HAP-1 (cell line): ENCODE measurements at places on chromosomes 12 and 14.
A peak's percentile ranks its signal among the peaks of the same experiment; 100 is the strongest.

DNA sequence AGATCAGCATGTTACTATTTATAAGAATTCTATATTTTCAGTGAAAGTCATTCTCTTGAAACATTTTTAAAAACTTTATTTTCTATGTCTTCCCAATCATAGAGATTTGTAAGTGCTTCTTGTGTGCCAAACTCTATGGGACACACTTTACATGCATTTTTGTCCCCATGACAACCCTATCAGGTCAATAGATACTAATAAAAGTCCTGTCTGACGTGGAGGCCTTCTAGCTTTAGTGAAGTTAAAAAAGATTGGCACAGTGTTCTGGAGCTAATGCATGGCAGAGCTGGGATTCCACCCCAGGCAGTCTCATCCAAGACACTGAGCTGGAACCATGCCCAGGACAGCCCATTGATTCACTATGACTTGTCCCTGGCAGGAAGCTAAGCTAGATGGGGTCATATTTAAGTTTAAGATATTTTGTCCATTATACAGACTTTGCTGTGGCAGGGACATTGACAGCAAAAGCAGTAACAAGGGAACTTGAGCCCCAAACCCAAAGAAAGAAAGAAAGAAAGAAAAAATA lies 28.1 kb downstream of the TTC6 start:
- DNase-seq: no peak

DNA sequence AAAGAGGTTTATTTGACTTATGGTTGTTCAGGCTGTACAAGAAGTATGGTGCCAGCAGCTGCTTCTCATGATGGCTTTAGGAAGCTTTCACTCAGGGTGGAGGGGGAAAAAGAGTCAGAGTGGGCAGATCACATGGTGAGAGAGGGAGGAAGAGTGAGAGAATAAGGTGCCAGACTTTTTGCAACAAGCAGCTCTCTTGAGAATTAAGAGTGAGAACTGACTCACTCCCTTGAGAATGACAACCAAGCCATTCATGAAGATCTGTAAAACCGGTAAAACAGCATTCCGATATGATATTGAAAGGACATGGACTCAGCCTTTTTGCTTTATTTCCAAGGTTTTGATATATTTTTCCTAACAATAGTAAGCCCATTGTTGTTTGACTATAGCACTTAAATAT lies 501.2 kb downstream of the GALC start:
- DNase-seq: no peak

DNA sequence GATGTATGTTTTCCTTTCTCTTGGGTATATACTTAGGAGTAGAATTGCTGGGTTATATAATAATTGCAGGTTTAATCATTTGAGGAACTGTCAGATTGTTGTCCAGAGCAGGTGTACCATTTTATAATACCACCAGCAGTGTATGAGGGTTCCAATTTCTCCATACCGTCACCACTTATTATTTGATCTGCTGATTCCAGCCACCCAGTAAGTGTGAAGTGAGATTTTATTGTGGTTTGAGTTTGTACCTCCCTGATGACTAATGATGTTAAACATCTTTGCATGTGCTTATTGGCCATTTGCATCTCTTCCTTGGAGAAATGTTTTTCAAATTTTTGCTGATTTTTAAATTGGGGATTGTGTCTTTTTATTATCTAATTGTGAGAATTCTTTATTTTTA lies 15.1 kb downstream of the NCKAP5L start:
- no peak for DNase-seq

DNA sequence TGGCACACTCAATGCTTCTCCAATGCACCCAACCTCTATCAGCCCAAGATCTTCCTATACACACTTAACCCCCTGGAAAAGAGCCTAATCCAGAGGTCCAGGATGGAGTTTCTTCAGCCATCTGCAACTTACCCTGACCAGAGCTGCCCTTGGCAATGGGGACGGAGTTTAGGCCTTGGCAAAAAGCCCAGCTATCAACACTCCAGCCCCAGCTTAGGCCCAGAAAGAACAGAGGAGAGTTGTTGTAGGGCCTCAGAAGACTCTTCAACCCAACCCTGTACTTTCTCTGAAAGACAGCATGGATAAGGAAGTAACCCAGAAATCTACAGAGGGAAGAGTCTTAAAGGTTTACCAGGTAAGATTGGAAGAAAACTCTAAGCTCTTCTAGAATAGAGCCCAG lies 219.3 kb upstream of the PELI2 start:
- DNase-seq: no peak

DNA sequence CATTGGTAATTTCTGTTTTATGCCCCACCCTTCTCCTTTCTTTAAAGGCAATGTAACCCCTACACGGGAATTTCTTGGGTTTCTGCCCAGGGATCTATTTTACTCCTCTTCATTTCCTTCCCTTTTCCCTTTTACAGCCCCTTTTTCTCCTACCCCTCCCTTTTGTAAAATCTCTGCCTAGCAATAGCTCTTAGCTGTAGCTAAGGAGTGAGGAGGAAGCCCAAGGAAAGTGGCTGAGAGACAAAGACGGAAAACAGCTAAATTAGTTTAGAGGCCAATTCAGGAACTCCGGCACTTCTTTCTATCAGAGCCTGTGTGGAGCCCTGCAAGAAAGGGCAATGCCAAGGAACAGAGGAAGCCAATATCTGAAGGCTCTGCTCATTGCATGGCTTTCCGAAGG lies 40.3 kb downstream of the SOCS2 start:
- no peak for DNase-seq

- DNase-seq: peak; percentile 80
These were observed 22.4 kb upstream of the FBXO21 start for GRCh38 chr12:117212563-117213190.

- DNase-seq: peak; percentile 26
These were observed 12.3 kb downstream of the HMGA2 start for GRCh38 chr12:65836419-65837197.

- no peak for DNase-seq
These were observed 70.4 kb downstream of the CMAS start for GRCh38 chr12:22116376-22116775.

- DNase-seq: no peak
These were observed 4.3 kb upstream of the OR5AU1 start for GRCh38 chr14:21160061-21160610.

DNA sequence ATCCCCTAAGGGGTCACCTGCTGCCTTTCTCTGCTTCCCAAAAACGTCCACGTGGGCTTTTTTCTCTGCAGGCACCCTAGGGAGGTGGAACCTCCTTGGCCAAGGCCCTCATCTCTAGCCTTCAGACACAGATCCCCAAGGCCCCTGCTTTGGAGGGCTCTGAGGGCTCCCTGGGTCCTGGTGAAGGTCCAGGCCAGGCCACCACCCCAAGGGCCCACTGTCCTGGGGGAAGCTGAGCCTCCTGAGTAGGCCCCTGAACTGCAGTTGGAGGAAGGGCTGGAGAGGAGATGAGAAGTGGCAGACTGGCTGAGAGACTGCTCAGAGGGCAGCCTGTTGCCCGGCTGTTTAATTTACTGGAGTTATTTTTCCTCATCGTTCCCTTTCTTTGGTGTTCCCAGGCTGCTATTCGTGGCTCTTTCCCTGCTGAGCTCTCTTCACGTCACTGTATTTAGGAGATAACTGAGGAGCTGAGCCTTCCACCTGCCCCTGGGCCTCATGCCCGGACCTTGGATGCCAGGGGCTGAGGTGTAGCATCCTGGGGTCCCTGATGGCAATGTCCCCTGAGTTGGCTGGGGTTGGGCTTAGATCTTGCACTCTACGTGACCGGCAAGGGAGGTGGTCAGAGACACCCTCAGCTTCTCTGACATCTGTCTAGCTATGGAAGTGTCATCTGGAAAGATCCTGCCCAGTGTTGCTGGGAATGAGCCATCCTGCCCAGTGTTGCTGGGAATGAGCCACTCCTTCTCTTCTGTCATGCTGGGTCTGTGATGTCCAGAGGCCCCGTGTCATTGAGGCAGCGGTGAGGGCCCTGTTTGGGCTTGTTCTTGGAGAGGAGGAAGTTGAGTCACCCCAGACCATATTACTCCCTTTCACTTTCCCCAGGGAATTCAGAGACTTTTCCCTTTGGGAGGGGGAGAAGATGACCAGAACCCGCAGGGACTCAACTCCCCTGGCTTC lies 139.8 kb downstream of the TSPAN9 start:
- no peak for DNase-seq
